ENCODE measurements at places on chromosomes 2 and 18.

DNA sequence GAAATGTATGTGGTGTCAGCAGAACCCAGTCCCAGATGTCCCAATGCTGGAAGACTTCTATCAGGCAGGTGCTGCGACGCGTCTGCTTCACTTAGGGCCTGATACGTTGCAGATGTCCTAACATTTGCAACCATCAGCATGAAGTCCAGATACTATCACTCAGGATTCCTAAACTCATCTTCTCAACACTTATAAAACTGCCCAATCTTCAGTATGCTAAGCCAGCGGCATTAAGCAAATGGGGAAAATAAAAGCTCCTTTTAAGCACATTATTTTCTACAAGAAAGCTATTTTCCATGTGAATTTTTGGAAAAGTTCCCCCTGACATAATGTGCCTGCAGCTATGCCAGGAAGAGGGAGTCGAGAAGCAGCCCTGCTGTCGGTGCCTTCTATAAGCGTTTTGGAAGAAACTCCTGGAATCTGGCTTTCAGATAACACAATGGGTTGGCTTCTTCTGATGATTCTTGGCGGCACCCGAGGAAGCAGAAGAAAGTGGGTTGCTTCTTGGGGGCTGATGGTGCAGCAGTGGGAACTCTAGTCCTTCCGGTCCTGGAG lies 60.7 kb upstream of the ITGA6 start:
- no peak for DNase-seq

GRCh38 chr2:36031471-36031870 lies 324.1 kb upstream of the CRIM1 start:
- DNase-seq: no peak

DNA sequence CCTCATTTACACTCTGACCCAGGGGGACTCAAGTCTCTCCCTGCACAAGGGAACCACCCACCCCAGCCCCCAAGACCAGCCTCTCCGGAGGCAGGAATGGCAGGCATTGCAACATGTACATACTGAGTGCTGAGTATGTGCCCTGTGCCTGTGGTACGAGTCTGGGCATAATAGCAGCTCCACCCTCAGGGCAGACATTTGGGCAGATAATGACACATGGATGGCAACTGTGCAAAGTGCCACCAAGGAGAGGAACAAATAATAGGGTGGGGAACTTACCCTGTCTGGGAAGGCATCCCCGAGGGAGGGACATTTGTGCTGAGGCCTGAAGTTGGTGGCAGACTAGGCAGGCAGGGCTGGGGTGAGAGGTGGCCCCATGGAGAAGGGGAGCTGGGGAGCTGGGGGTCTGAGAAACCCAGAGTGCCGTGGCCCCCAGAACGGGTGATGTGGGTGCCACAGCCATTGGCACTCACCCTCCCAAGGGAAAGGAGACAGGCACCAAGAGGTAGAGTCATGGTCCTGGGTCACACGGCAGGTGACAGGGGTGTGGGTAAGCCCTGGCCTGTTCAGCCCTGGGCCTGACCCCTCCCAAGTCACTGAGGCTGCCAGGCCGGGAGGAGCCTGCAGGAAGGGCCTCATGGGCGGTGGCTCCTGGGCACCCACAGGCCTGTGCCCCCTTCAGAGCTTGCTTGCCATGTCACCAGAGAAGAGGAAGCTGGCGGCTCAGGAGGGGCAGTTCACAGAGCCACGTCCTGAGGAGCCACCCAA lies 15.7 kb upstream of the GPR17 start:
- no peak for DNase-seq

DNA sequence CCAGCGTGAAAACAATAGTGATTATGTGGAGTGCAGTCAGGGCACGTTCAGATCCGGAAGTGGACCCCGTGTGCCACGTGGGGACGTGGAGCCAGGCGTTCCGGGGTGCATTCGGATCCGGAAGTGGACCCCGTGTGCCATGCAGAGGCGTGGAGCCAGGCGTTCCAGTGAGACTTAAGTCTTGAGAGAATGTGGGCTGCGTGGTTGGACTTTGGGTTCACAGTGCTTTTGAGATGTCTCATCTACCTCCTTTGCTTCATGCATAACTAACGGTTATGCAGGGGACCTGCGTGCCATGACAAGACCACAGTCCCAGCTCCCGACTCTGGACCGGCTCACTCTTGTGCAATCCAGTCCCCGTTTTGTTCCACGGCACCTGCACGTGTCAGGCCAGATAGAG lies 28.8 kb downstream of the CTDP1 start:
- no peak for DNase-seq

GRCh38 chr2:55768991-55769390 lies 75.3 kb upstream of the PNPT1 start:
- no peak for DNase-seq

- no peak for DNase-seq
Observed at GRCh38 chr2:34387536-34387935, 788.4 kb upstream of the FAM98A start.

- DNase-seq: no peak
Observed at GRCh38 chr2:231615058-231615671, 22.5 kb downstream of the TEX44 start.

All from neuronal stem cell (in vitro differentiated cells).